Stimulated activated CD8-positive, alpha-beta memory T cell treated with anti-CD3 and anti-CD28 coated beads, Interleukin-4, amount 100 ng/mL, for 24 hours (primary cell): ENCODE measurements at places on chromosomes 13 and 19.

GRCh38 chr13:110443622-110444225, 117.8 kb downstream of the RAB20 start:
- DNase-seq: no peak

GRCh38 chr13:80296638-80297037, 44.3 kb downstream of the SPRY2 start:
- DNase-seq: no peak

GRCh38 chr13:103716718-103717117, 650.5 kb upstream of the SLC10A2 start:
- no peak for DNase-seq

DNA sequence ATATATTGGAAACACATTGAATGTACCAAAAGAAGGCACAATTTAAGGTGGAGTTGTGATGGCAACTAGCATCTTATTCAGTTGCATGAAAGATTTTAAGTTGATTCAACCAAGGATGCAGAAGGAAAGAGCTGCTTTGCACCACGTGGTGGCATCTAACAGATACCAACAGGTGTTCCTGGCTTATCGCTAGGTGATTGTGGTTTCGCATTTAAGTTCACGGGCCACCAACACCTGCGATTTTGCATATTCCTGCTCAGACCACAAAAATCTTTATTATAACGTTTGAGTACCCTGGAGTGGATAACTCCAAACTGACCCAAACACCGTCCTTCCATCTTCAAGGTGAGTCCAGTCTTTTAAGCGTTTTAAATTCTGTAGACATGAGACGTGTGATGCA, 45.3 kb downstream of the RGCC start:
- no peak for DNase-seq

DNA sequence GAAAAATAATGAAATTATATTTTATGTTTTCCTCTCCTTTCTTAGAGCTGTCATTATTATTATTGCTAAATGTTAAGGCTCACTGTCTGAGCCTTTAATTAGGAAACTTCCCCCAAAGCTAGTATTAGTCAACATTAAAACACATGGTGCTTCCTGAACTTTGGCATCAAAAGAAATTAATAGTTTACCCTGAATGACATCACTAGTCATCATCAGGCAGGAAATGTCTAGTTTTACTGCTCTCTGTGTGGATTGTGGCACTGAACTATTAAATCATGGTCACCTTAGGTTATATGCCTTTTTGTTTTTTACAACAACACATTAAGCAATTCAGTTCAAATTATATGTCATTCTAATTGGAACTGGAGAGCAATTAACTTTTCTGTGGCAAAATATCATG, 595.5 kb downstream of the SLITRK1 start:
- no peak for DNase-seq

- no peak for DNase-seq
Observed at GRCh38 chr13:42498521-42498920, 75.4 kb upstream of the TNFSF11 start.

GRCh38 chr13:44842158-44842557, 147.1 kb downstream of the NUFIP1 start:
- no peak for DNase-seq

GRCh38 chr19:15282311-15282705, 50.0 kb downstream of the BRD4 start:
- no peak for DNase-seq

DNA sequence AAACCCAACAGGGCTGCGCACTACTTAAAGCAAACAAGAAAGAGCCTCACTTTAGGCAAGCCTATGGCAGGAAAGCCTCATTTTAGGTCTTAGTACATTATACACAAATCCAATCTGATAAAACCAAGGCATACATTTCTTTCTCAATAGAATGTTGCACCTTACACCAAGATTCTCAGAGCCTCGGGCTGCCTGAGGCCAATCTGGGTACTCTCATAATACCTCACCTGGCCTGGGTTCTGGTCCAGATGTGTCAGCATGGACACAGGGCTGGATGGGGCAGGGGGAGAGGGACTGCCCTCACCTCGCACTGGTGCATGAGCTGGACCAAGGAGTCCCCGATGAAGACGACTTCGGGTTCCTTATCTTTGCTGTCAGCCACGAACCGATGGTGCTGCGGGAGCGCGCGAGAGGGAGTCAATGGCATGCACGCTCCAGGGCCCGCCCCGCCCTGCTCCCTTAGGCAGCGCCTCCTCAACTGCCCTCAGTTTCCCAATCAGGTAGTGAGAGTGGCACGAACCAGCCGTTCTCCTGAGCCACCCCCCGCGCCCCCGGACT, at the start of gene PRR19:
PRR19 (plus strand) TSS at position 487 of the 558 bp plus-strand sequence. CDS start 7,453 bp downstream, outside the sequence.
- DNase-seq: no peak

DNA sequence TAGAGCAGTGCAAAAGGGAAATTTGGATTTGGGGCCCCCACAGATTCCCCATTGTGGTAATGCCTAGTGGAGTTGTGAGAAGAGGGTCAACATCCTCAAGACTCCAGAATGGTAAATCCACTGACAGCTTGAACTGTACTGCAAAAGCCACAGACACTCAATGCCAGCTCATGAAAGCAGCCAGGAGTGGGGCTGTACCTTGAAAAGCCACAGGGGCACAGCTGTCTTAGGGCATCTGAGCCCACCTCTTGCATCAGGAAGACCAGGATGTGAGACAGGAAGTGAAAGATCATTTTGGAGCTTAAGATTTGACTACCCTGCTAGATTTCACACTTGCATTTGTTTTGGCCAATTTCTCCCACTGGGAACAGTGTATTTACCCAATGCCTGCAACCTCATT, 1548.9 kb upstream of the PCDH20 start:
- no peak for DNase-seq

- DNase-seq: no peak
Observed at GRCh38 chr19:16003391-16003790, 54.6 kb downstream of the OR10H4 start.

DNA sequence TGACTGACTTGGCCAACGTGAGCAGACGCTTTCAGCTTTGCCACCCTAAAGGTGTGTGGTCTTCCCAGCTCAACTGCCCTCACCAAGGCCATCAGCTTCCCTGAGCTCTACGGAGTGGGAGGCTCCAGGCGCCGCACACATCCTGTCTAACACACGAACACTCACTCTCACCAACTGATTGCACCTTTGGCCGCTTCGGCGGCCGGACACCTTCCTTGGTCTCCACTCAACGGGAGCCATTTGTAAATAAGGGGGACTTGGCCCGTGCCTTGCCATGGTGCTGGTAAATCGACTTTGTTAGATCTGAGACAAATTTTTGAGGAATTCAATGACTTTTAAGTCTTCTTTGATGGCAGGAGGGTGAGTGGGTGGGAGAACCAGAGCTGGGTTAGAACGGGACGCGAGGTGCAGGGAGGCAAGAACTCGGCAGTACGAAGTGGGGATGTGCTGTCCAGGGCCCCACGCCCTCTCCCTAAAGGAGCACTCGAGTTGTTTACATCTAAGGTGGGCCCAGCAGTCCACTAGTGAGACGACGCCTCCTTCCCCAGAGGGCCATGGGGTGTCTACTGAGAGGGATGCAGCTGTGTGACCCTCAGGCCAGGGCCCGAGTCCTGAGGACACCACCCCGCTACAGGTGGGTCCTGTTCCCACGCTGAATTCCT, 4.4 kb downstream of the C13orf46 start:
- DNase-seq: no peak

- no peak for DNase-seq
Observed at GRCh38 chr13:40063703-40064102, 408.2 kb downstream of the COG6 start.

GRCh38 chr13:38376546-38376945, 26.9 kb downstream of the UFM1 start:
- DNase-seq: no peak

DNA sequence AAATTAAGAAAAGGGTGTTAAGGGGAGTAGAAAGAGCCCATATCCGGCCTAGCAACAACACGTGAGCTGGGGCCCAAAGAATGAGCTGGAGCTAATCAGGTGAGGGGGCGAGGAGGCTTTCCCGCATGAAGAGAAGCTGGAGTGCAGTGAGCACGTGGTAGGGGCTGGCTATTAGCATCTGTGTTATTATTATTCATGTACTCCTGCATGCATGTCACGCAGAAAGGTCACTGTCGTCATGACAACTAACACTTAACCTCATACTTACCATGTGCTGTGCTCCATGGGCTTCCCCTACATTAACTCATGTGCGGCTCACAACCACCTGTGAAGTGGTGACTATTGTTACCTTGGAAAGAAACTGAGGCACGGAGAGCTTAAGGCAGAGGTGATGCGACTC, 227.6 kb upstream of the UBL3 start:
- no peak for DNase-seq

GRCh38 chr13:39821977-39822376, 166.5 kb downstream of the COG6 start:
- DNase-seq: no peak

- DNase-seq: no peak
Observed at GRCh38 chr19:51796195-51796679, 1.3 kb downstream of the FPR3 start.

- DNase-seq: no peak
Observed at GRCh38 chr13:98626298-98626935, 49.5 kb upstream of the STK24 start.

GRCh38 chr13:21761770-21762169, 90.9 kb downstream of the FGF9 start:
- no peak for DNase-seq

- DNase-seq: no peak
Observed at GRCh38 chr19:16403151-16403977, 68.4 kb downstream of the EPS15L1 start.

GRCh38 chr19:3401004-3401768, 34.8 kb downstream of the NFIC start:
- DNase-seq: no peak

- DNase-seq: no peak
Observed at GRCh38 chr13:94269557-94269956, 209.9 kb downstream of the DCT start.

GRCh38 chr19:41741244-41741554, 14.1 kb upstream of the CEACAM6 start:
- DNase-seq: no peak

- no peak for DNase-seq
Observed at GRCh38 chr13:20482787-20483186, 42.9 kb downstream of the CRYL1 start.

GRCh38 chr19:34171539-34171876, 796 bp upstream of the LSM14A start:
- DNase-seq: peak; percentile 22

GRCh38 chr13:50524560-50524959, 318.9 kb downstream of the DLEU7 start:
- DNase-seq: no peak

DNA sequence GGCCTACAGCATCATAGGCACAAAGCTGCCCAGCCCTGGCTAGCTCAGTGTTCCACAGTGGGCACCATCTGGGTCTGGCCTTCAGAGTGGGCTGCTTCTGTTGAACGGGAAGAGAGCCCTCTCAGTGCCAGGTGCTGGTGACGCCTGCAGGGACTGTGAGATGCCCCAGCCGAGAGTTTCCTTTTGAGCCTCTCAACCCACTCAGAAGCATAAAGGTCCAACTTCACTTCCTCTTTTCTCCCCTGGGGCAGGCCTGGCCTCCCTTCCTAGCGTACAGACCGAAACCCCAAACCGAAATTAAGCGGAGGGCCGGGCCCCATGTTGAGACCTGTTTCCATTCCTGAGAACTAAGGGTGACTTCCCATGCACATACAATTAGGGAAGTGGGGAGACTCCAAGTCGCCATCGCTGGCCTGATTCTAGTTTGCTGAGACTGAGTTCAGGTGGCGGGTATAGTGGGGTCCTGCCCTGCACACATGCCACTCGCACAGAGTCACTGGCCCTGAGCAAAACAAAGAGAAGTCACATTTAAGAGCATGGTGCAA, 6.9 kb downstream of the RAB8A start:
- peak; percentile 30 for DNase-seq

DNA sequence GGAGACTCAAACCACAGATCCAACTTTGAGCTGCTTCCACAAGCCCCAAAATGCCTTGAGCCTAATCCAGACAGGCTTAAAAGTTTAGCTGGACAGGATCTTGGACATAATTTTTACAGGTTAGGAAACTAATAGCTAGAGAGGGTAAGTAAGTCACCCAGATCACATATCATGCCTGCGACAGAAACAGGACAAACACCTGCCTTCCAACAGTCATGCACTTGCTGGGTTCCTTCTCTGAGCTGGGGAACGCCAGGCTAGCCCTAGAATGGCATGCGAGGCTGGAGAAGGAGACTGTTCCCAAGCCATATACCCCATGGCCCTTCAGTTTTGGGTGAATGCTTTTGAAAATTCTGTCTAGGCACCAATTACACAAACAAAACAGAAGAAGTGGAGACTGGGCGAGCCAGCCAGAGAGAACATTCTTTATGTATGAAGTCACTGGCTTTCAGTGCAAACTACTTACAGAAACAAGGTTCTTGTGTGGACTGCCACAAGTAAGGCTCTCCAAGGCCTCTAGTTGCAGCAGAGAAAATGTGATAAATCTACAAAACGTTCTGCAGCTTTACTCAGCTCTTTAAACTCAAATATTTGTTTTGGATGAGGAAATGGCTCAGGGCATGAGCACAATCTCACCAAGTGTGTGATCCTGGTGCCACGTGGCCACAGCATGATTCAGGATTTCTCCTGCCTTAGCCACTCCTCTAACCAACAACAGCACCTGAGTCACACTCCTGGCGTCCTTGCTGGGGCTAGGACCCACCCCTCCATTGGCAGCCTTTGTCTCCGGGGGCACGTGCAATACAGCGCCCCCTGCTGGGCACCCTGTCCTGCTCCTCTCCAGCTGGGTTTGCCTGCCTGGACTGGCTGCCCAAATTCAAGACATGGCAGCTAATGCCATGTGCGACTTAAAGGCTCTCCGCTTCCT, 73.4 kb upstream of the UBL3 start:
- peak; percentile 47 for DNase-seq

GRCh38 chr13:99414048-99414995, 87.0 kb upstream of the TM9SF2 start:
- no peak for DNase-seq

DNA sequence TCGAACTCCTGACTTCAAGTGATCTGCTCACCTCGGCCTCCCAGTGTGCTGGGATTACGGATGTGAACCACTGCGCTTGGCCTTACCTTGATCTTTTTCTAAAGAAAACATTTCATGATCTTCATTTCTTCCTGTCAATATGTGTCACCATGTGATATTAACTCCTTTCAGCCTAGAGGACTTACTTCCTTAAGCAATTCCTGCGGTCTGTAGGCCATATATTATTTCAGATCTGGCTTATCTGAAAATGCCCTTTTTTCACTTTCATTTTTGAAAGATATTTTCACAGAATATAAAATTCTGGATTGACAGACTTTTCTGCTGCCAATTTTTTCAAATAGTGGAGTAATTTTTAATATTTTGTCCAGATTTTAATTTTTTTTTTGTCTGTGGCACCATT, 2.0 kb upstream of the GPR32 start:
- no peak for DNase-seq
